ENCODE measurements at places on chromosomes 5 and 9.

- no peak for DNase-seq
Observed at GRCh38 chr9:37679649-37680402, 29.1 kb downstream of the FRMPD1 start.

DNA sequence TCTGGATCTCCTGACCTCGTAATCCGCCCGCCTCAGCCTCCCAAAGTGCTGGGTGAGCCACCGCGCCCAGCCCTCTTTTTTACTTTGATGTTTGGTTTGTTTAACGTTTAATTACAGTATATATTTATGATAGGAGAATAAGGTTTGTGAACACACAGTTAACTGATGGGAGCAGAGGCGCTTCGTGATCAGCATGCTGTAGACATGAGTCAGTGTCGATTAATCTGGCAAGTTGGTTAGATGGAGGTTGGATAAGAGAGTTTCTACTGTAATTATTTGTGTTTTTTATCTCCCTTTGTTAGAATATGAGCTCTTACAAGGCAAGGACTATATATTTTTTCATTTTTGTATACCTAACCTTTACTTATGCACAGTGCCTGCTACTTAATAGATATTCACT is 14.3 kb downstream of the ATG10 start:
- no peak for DNase-seq

DNA sequence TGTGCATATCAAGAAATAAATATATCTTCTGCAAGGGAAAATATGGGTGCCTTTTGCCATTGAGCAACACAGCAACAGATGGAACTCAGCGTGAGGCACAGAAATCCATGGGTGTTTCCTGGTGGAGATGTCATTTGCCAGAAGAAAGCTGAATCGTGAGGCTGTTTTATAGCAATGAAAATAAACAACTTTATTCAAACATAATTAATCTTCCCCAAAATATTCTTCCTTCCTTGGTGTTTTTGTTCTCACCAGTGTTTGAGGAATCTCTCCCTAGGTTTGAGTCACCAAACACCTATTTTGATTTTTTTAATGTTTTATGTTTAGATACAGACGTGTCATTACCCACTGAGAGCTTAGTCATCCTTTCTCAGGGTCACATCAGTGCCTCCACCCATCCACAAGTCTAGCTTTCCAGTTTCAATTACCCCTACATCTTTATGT is 65.8 kb upstream of the PAPPA start:
- no peak for DNase-seq

GRCh38 chr9:123131258-123131657 is 97.8 kb downstream of the GPR21 start:
- no peak for DNase-seq

- DNase-seq = peak; percentile 86
Observed at GRCh38 chr5:59893429-59894227, at the start of gene PDE4D. Gene PDE4D, minus strand, starts transcription at chr5:59893726.

GRCh38 chr9:133994353-133995011 is 2.4 kb upstream of the VAV2 start:
- peak; percentile 92 for DNase-seq

Measured in right forelimb (tissue), 1 donor.